ENCODE measurements at places on chromosomes 1 and 21.

- no peak for DNase-seq
Observed at GRCh38 chr1:65418522-65419185, 1.8 kb upstream of the LEPR start.

DNA sequence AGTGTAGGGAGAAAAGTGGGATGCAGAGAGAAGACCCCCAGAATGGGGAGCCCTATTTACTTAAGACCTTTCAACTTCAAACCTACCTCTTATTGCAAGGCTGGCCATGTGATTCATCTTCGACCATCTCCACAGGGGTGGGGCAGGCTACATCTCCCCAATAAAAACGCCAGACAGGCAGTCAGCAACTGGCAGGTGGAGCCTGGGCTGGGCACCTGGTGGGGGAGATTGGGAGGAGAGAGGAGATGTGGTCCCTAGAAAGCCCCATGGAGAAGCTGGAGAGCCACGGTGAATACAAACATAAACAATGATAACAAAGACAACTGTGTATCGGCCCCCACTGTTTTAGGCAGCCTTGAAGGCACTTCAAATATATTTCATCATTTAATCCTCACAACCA is 336.7 kb upstream of the PROX1 start:
- no peak for DNase-seq

GRCh38 chr1:218817071-218817470 is 356.6 kb upstream of the LYPLAL1 start:
- no peak for DNase-seq

DNA sequence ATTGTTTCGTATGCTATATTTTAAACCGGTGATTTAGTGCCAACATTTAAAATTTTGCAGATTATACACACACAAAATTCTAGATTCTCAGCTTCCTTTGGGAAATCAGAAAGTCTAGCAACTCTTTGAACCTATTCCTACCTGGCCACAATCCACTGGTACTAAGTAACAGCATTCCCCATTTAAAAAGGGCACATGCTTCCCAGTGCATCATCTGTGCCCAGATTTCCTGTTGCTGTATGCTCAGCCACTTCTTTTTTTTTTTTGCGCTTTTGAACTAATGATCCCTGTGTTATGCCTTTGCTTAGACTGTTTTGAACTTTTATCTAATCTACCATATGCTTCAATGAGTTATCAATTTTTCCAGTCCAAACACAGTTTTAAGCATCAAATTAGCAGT is 548.4 kb downstream of the PLPP3 start:
- no peak for DNase-seq

DNA sequence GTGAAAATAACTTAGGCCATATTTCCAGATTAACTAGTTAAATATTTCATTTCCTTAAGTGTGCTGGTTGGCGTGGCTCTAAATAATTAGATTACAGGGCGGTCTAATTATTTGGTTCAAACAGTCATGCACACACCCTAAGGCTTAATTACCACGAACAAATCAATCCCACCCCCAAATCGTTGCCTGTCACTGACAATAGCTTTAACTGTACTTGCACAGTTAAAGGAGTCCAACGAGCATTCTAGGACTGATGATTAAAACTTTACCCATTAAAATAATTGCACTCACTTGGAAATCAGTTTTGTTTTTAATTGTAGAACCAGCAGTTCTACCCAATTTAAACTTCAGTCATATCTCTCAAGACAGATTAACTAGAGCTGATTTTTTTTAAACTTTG is 1.5 kb upstream of the POU2F1 start:
- DNase-seq: no peak

GRCh38 chr1:16248603-16249516 is 11.9 kb upstream of the CPLANE2 start:
- no peak for DNase-seq
